ENCODE measurements at places on chromosomes 1 and 21. TPM values are rescaled to one million over a fixed set of nuclear protein-coding genes. Genes with fewer than 3 reads are reported as not detected.

Gene CATSPER4
- not detected for total RNA-seq

Gene TPTE
- not detected for total RNA-seq

Gene BECN2
- total RNA-seq = not detected

Gene DHCR24
- 43.4 TPM for total RNA-seq

Gene OLFML3
- 5.2 TPM for total RNA-seq

Gene ADORA1
- total RNA-seq = 1.4 TPM

Gene MAGI3
- 4.5 TPM for total RNA-seq

Gene MAEL
- not detected for total RNA-seq

Gene ACOT7
- 71.0 TPM for total RNA-seq

Gene UTP11
- total RNA-seq = 47.1 TPM

Gene ASPM
- total RNA-seq = 30.2 TPM

Gene PADI1
- 1.9 TPM for total RNA-seq

Gene LCE1A
- not detected for total RNA-seq

Gene NIPAL3
- total RNA-seq = 7.5 TPM

Gene OR2L8
- total RNA-seq = not detected

Gene ETNK2
- 3.2 TPM for total RNA-seq

Gene OR10J4
- not detected for total RNA-seq

Gene WDR3
- 37.0 TPM for total RNA-seq

Gene DLGAP3
- 0.25 TPM for total RNA-seq

Gene RGS18
- not detected for total RNA-seq

Gene CRP
- total RNA-seq = not detected

Gene HPDL
- total RNA-seq = 4.4 TPM

Gene GJA5
- total RNA-seq = not detected

Gene SLAMF7
- total RNA-seq = 4.0 TPM

Gene SDCCAG8
- 50.0 TPM for total RNA-seq

Gene TIE1
- total RNA-seq = 0.09 TPM

Gene IVL
- total RNA-seq = 0.07 TPM

Gene CDCA8
- 49.0 TPM for total RNA-seq

Gene CFHR1
- 0.39 TPM for total RNA-seq

Gene LHX8
- 1.7 TPM for total RNA-seq

Gene PEAR1
- 7.8 TPM for total RNA-seq

Gene PROK1
- total RNA-seq = not detected

Gene GRHL3
- 0.39 TPM for total RNA-seq

Gene HMGN1
- 166 TPM for total RNA-seq

Gene APOBEC4
- not detected for total RNA-seq

Gene SPRR2D
- total RNA-seq = not detected

Gene HES5
- total RNA-seq = not detected

Gene URB2
- total RNA-seq = 16.3 TPM

Gene TNFAIP8L2
- not detected for total RNA-seq

Gene TDRKH
- 6.5 TPM for total RNA-seq

Gene ZZZ3
- 25.8 TPM for total RNA-seq

Gene SORT1
- 4.4 TPM for total RNA-seq

Gene P3H1
- 30.2 TPM for total RNA-seq

Gene UBE2U
- total RNA-seq = not detected

Gene PDC
- total RNA-seq = not detected

Gene LCE3D
- 0.69 TPM for total RNA-seq

Gene OR2T33
- total RNA-seq = not detected

Gene RIPPLY3
- 0.73 TPM for total RNA-seq

Gene PYHIN1
- total RNA-seq = not detected

Gene PLCH2
- 0.36 TPM for total RNA-seq

Gene PDPN
- not detected for total RNA-seq

Gene GDAP2
- 7.4 TPM for total RNA-seq

Gene ESRRG
- not detected for total RNA-seq

Gene KRTAP12-2
- total RNA-seq = not detected

Gene C1orf21
- total RNA-seq = 9.0 TPM

Gene NUAK2
- 35.3 TPM for total RNA-seq

Gene AIM2
- not detected for total RNA-seq

Gene CNTN2
- 0.03 TPM for total RNA-seq

All from A549 treated with DMSO at 1 μM for 4 hours (cell line).